D341Med (cell line): ENCODE measurements at places on chromosomes 7 and 10.

DNA sequence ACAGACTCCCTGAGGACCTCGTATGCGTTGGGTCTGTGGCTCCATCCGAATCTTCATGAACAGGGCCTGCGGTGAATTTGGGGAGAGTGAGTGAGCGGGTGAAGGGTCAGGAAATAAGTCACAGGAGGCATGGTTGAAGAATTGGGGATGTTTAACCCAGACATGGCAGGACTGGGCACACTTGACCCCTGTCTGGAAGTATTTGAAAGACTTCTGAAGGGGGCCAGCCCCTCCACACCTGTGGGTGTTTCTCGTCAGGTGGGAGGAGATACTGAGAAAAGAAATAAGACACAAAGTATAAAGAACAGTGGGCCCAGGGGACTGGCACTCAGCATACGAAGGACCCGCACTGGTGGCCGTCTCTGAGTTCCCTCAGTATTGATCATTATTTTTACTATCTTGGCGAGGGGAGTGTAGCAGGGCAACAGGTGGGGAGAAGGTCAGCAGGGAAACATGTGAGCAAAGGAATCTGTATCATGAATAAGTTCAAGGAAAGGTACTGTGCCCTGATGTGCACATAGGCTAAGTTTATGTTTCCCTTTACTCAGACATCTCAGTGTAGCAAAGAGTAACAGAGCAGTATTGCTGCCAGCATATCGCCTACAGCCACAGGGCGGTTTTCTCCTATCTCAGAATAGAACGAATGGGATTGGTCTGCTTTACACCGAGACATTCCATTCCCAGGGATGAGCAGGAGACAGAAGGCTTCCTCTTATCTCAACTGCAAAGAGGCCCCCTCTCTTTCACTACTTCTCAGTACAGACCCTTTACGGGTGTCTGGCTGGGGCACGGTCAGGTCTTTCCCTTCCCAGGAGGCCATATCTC is 38.2 kb upstream of the PFKFB3 start:
- DNase-seq: no peak

GRCh38 chr7:71783779-71784178 is 628.4 kb downstream of the CALN1 start:
- DNase-seq: no peak

DNA sequence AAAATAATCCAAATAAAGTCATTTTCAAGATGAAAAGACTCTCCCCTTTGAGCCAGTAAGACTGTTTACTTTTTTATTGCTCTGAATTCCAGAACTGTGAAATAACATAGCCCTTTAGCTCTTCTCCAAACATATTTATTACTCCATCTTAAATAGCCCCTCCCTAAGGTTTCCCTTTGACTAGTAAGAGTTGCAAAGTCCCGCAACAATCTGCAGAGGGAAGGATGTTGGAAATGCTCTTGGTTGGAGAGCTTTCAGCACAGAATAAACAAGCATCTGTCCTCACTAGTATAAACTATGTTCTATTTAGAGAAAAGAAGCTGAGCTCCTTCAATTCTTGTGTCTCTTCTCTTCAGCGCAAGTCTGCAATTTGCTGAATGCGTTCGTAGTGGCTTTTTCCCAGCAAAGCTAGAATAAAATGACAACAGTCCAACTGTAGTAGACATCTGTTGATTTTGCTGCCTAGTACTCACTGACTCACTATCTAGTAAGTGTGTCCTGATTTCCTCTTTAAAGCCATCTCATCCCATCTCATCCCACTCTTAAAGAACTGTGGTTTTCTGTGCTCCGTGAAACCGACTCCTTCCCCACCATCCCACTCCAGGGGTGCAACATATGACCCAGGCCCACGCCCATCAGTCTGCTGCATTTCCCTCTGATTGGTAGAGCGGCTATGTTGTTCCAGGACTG is 104.0 kb downstream of the FAM107B start:
- no peak for DNase-seq

DNA sequence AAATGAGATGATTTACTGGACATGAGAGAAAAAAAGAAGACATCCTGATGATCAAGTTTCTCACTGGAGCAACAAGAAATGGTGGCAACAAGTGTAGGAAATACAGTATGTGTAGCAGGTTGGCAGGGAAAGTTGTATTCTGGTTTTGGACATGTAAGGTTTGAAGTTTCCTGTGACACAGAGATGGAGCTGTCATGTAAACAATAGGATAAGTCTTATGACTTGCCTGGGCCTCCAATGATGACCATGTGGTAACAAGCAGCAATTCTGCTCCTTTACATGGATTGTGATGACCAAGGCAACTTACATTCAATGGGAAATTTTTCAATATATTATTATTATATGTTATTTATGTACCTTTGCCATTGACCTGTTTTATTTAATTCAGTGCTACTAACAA is 125.4 kb downstream of the KMT2E start:
- no peak for DNase-seq

DNA sequence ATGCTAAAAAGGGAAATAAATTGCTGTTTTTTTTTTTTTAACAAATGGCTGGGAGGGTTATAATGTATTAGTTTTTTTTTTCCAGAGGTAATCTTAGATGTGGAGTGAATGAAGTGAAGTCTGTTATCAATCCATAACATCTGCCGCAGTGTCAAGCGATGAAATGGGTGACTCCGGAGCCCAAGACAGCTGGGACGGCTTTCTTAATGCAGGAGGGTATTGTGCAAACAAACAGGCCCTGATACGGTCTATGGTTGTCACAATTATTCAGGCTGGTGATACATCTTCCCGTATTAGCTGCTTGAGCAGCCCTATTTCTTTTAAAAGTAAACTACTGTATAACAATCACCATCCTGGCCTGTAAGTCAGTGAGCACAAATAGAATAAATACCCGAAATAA is 1231.2 kb downstream of the GATA3 start:
- no peak for DNase-seq
